WTC11 (cell line): ENCODE measurements at places on chromosomes 16 and 17. TPM values are rescaled to one million over a fixed set of nuclear protein-coding genes. Genes with fewer than 3 reads are reported as not detected.

DNA sequence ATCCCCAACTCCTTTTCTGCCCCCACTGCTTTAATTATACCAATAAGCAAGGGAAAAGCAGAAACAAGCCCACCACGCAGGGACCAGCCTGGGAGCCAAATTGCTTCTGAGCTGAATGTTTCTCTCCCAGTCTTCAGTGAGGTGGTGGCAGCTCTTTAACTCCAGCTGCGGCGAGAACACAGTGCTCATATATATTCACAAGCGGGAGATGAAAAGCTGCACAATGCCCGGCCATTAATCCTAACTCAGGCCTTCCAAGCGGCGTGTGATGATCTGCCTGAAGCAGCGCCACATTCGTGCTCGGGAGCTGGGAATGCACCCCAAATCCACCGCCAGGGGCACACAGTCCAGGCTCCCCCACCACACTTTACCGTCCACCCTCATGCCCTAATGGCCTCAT lies 203.7 kb upstream of the SDK2 start:
- H3K4me1 ChIP-seq: no peaks in the 10 kb centered on the region
- H3K36me3 ChIP-seq: no peaks in the 10 kb centered on the region
- no peak overlapping the region for H3K4me3 ChIP-seq
- no peak for DNase-seq

DNA sequence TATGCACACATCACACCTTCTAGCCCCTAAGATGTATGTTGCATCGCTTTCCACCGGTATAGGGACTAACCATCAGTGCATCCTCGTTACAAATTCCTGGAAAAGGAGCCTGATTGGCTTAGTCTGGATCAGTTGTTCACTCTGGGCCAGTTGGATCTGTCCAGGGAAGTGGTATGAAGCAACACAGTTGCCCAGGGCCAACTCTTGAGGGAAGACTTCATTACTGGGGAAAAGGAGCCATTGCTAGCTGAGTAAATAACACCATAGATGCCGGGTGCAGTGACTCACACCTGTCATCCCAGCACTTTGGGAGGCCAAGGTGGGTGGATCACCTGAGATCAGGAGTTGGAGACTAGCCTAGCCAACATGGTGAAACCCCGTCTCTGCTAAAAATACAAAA lies 275.2 kb upstream of the RBFOX1 start:
- peaks cover 70% of the 10 kb centered on the region for H3K36me3 ChIP-seq
- H3K27ac ChIP-seq: no peak overlapping the region
- no peaks in the 10 kb centered on the region for H3K4me1 ChIP-seq
- no peak for DNase-seq
- peaks cover 11% of the 10 kb centered on the region; the same call in 1 of the 2 replicates for H3K27me3 ChIP-seq

- no peaks in the 10 kb centered on the region for H3K27me3 ChIP-seq
- no peak overlapping the region for H3K4me3 ChIP-seq
- no peaks in the 10 kb centered on the region; the same call in 1 of the 2 replicates for H3K4me1 ChIP-seq
- H3K36me3 ChIP-seq: no peaks in the 10 kb centered on the region
- DNase-seq: no peak
Observed at GRCh38 chr16:25040543-25040942, 25.4 kb upstream of the ARHGAP17 start.

DNA sequence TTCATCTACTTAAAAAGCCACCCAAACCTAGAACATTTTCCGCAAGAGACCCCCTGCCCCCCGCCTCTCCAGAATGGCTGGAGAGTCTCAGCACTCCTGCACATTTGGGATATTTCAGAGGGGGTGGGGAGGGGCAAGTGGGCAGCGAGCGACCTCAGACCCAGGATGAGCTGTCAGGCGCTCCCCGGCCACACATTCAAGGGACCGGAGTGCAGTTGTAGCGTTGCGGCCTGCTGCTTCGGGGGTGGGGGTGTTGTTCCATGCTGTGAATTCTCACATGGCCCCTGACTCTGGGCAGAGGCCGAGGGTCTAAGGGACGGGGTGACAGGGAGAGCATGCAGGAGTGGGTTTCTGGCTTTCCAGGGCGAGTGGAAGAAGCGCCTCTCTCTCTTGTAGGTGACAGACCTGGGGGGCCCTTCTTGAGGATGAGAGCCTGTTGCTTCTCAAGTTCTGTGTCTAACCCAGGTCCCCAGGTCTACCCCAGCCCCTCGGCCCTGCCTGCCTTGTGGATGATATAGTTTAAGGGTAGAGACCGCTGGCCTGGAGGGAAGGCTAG lies 231.2 kb downstream of the SEC14L1 start:
- no peak for DNase-seq
- H3K27me3 ChIP-seq: no peaks in the 10 kb centered on the region
- peaks cover 62% of the 10 kb centered on the region for H3K4me1 ChIP-seq
- H3K4me3 ChIP-seq: peak overlapping the region; percentile 66
- no peaks in the 10 kb centered on the region for H3K36me3 ChIP-seq

GRCh38 chr16:56423584-56424403 lies 1.6 kb downstream of the AMFR start:
- no peaks in the 10 kb centered on the region for H3K36me3 ChIP-seq
- peak overlapping the region; percentile 97 for H3K4me3 ChIP-seq
- peaks cover 42% of the 10 kb centered on the region for H3K4me1 ChIP-seq
- no peak for DNase-seq
- peaks cover 14% of the 10 kb centered on the region for H3K27me3 ChIP-seq

GRCh38 chr17:44216173-44216572 lies 3.3 kb downstream of the UBTF start:
- no peak overlapping the region for H3K27ac ChIP-seq
- DNase-seq: no peak
- peaks cover 46% of the 10 kb centered on the region for H3K36me3 ChIP-seq
- peaks cover 18% of the 10 kb centered on the region for H3K4me1 ChIP-seq
- H3K4me3 ChIP-seq: no peak overlapping the region
- no peaks in the 10 kb centered on the region for H3K27me3 ChIP-seq

GRCh38 chr17:11848330-11848729 lies 148.9 kb downstream of the ZNF18 start:
- H3K36me3 ChIP-seq: peaks cover 27% of the 10 kb centered on the region
- no peak for DNase-seq
- no peaks in the 10 kb centered on the region for H3K4me1 ChIP-seq
- no peak overlapping the region for H3K27ac ChIP-seq

DNA sequence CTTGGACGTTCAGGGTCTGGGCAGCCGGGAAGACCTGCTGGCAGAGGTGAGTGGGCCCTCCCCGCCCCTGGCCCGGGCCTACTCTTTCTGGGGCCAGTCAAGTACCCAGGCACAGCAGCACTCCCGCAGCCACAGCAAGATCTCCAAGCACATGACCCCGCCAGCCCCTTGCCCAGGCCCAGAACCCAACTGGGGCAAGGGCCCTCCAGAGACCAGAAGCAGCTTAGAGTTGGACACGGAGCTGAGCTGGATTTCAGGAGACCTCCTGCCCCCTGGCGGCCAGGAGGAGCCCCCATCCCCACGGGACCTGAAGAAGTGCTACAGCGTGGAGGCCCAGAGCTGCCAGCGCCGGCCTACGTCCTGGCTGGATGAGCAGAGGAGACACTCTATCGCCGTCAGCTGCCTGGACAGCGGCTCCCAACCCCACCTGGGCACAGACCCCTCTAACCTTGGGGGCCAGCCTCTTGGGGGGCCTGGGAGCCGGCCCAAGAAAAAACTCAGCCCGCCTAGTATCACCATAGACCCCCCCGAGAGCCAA lies 8.6 kb upstream of the ABCC3 start:
- peaks cover 4% of the 10 kb centered on the region for H3K27me3 ChIP-seq
- peak; percentile 88 for DNase-seq
- no peak overlapping the region for H3K27ac ChIP-seq
- peaks cover 37% of the 10 kb centered on the region for H3K4me1 ChIP-seq

DNA sequence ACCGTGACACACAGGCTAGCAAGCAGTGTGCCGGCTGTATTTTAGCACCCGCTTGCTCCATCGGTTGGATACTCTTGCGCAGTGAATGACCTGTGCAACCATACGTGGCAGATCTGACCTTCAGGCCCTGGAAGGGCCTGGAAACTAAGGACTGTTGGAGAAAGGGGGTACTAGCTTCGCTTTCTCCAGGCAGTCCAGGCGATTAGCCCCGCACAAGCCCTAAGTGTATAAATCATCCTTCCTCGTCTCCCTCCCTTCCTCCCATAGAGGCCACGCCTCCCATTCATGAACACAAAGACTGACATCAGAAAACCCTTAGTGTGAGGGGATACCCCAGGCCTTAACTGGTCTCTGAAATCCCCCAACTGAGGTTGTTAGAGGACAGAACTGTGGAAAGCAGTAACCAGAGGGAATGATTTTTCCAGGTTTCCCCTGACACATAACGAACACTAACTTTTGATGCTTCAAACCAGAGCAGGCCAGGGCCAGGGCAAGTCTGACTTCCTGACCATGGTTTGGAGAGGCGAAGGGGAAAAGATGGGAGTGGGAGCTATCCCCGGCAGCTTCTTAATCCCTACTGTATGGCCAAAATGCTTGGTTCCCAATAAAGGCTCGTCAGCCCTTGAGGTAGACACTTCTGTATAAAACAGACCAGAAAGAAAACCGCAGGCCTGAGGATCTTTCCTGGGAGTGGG lies 1.4 kb upstream of the DYNLL2 start:
- H3K27ac ChIP-seq: peak overlapping the region; percentile 45; the same call in 1 of the 2 replicates
- H3K4me1 ChIP-seq: peaks cover 40% of the 10 kb centered on the region
- H3K36me3 ChIP-seq: peaks cover 5% of the 10 kb centered on the region

- H3K4me3 ChIP-seq: no peak overlapping the region
- H3K4me1 ChIP-seq: no peaks in the 10 kb centered on the region
- H3K27ac ChIP-seq: no peak overlapping the region
Observed at GRCh38 chr17:68884888-68885287, 70.3 kb downstream of the ABCA8 start.

DNA sequence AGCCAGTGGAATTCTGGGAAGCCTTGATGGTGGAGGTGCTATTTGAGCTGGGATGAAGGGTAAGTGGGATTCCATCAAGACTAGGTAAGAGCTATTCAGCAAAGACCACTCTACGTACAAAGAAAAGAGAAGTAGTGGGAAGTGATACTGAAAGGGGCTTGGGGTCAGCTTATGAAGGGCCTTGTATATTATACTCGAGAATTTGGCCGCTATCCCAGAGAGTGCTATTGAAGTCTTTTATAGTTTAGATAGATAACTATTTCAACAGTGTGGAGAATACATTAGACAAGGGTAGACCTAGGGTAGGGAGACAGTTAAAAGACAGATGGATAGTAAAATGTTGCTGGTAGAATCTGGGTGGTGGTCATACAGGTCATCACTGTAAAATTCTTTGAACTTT lies 10.3 kb downstream of the DNAH2 start:
- 0 out of 2 replicates have a peak, but pooled peaks cover 2% of the 10 kb centered on the region for H3K4me1 ChIP-seq
- H3K36me3 ChIP-seq: no peaks in the 10 kb centered on the region
- H3K27ac ChIP-seq: no peak overlapping the region
- DNase-seq: no peak
- peaks cover 2% of the 10 kb centered on the region; the same call in 1 of the 2 replicates for H3K27me3 ChIP-seq

GRCh38 chr17:8629371-8630226 lies 926 bp downstream of the MYH10 start:
- H3K4me1 ChIP-seq: peaks cover 26% of the 10 kb centered on the region
- H3K4me3 ChIP-seq: peak overlapping the region; percentile 98
- peak overlapping the region; percentile 94 for H3K27ac ChIP-seq
- no peaks in the 10 kb centered on the region for H3K27me3 ChIP-seq
- 0 out of 2 replicates have a peak, but pooled peaks cover 2% of the 10 kb centered on the region for H3K36me3 ChIP-seq
- DNase-seq: peak; percentile 50

DNA sequence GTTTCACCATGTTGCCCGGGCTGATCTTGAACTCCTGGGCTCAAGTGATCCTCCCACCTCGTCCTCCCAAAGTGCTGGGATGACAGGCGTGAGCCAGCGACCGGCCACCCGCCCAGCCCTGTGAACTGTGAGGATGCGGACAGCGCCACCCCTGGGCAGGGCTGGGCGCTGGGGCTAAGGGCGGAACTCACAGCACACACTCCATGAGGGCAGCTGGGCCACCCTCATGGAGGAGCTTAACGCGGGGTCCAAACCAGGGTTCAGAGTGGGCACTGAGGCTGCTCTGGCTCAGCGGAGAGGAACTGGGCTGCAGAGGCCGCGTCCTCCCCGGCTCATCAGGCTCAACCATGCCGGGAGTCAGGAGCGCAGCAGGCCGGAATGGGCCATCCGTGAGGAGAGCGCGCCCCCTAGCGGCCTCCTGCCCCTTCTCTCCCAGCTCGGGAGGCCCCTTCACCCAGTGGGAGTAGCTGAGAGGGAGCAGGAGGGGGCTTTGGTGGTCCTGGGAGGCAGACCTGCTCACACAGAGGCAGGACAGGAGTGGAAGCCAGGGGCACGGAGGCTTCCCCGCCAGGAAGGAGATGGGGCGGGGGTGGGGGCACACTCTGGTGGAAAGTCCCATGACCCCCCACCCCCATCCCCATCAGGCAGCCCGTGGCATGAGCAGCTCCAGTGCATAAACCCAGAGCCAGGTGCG lies 13.8 kb downstream of the CORO7 start:
- no peaks in the 10 kb centered on the region for H3K27me3 ChIP-seq
- H3K27ac ChIP-seq: no peak overlapping the region
- peak; percentile 94 for DNase-seq
- H3K4me3 ChIP-seq: peak overlapping the region; percentile 30

DNA sequence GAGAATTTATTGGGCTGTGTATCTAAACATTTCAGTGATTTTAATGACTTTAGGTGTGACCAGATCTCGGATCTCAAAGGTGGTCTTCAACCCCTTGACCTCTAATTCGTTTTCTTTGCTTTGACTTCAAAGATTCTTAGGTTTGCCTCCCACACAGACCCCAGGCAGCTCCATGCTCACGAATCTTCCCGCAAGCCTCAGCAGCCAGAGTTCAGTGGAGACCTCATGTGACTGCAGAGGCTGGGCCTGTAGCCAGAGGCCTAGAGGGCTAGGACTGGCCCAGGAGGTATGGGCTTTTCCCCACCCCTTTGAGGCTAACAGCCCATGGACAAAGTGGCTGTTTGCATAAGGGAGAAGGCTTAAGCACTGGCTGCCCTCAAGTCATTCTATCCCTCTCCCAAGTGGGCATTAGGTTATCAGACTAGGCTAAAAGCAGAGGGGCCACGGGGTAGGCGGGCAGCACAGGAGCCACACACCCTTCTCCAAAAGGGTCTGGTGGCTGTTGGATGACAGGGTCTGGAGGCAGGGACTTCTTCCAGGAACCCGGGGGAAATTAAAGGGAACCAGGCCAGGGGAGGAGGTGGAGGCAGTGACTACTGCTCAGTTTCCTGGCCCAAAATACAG lies 3.0 kb downstream of the HIRIP3 start:
- no peak for DNase-seq
- H3K27ac ChIP-seq: no peak overlapping the region
- peaks cover 21% of the 10 kb centered on the region for H3K36me3 ChIP-seq
- peaks cover 11% of the 10 kb centered on the region for H3K4me1 ChIP-seq

- H3K4me3 ChIP-seq: no peak overlapping the region
- H3K27me3 ChIP-seq: no peaks in the 10 kb centered on the region
- H3K27ac ChIP-seq: peak overlapping the region; percentile 59
Observed at GRCh38 chr16:66660422-66661209, 35.9 kb downstream of the CMTM4 start.

Gene LDHD
- total RNA-seq: 12.3 to 12.6 TPM (median 12.3 TPM) in 3 replicates

Gene COIL
- total RNA-seq: 22.6 to 23.5 TPM (median 23.4 TPM) in 3 replicates

Gene CD300LB
- total RNA-seq: not detected in 3 replicates

Gene GFAP
- 1.5 to 2.2 TPM (median 1.6 TPM) in 3 replicates for total RNA-seq

Gene TBX2
- total RNA-seq: 0.09 to 0.41 TPM (median 0.21 TPM) in 3 replicates

Gene DNAH3
- total RNA-seq: 0.57 to 1.2 TPM (median 1.1 TPM) in 3 replicates

Gene CACNA1G
- 5.4 to 6.7 TPM (median 6.2 TPM) in 3 replicates for total RNA-seq

Gene SGF29
- total RNA-seq: 15.0 to 23.3 TPM (median 17.1 TPM) in 3 replicates

Gene TLCD3B
- total RNA-seq: 28.1 to 30.3 TPM (median 30.2 TPM) in 3 replicates

Gene GAST
- total RNA-seq: not detected in 3 replicates

Gene WNT9B
- total RNA-seq: 0.41 to 0.87 TPM (median 0.44 TPM) in 3 replicates

Gene TAT
- 0.66 to 0.89 TPM (median 0.68 TPM) in 3 replicates for total RNA-seq

Gene CDK5R1
- total RNA-seq: 9.0 to 9.9 TPM (median 9.2 TPM) in 3 replicates
